Stimulated activated CD8-positive, alpha-beta memory T cell treated with anti-CD3 and anti-CD28 coated beads, Interleukin-4, amount 100 ng/mL, for 4 hours (primary cell): ENCODE measurements at places on chromosomes 5 and 9.

DNA sequence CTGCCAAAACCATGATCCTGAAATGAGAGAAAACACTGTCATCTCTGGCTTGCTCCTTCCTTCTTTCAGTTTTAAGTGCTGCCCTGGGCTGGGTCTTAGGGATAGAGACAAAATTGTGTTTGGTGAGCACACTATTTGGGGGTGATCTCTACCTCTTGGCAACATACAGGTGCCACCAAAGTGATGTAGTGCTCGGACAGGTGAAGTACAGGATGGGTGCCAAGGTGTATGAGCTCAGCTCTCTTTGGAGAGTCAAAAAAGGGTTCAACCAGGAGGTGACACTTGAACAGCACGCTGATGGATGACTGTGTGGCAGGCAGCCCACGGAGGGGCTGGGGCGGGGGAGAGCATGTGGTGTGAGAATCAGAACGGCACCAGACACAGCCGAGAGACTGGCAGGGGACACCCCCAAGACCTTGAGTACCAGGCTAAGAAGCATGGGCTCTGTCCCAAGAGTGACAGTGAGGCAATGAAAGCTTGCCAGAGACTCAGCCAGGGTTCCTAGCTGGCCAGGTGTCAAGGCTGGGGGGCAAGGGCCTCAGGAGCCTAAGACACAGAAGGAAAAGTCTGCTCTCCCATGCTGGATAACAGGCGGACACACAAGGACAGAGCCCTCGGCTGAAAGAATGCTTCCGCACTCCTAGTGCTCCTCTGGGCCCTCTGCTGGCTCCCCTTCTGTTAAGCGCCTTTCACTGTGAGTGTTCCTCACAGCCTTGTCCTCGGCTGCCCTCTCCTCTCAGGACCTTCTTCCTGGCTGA, 2.5 kb downstream of the NHP2 start:
- no peak for DNase-seq

- no peak for DNase-seq
These were observed 122.5 kb downstream of the RFX3 start for GRCh38 chr9:3403315-3403714.

DNA sequence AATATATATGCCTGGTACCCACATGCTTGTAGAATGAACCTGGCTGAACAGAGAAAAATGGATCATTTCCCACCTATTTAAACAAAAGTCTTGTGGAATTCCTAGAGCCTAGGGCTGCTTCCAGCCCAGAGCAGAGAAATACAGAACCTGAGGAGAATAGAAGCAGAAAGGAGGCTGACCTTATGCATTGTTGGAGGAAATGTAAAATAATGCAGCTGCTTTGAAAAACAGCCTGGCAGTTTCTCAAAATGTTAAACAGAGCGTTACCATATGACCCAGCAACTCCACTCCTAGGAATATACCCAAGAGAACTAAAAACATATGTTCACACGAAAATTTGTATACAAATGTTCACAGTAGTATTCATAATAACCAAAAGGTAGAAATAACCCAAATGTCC, 15.1 kb downstream of the MAPKAP1 start:
- DNase-seq, result no peak

DNA sequence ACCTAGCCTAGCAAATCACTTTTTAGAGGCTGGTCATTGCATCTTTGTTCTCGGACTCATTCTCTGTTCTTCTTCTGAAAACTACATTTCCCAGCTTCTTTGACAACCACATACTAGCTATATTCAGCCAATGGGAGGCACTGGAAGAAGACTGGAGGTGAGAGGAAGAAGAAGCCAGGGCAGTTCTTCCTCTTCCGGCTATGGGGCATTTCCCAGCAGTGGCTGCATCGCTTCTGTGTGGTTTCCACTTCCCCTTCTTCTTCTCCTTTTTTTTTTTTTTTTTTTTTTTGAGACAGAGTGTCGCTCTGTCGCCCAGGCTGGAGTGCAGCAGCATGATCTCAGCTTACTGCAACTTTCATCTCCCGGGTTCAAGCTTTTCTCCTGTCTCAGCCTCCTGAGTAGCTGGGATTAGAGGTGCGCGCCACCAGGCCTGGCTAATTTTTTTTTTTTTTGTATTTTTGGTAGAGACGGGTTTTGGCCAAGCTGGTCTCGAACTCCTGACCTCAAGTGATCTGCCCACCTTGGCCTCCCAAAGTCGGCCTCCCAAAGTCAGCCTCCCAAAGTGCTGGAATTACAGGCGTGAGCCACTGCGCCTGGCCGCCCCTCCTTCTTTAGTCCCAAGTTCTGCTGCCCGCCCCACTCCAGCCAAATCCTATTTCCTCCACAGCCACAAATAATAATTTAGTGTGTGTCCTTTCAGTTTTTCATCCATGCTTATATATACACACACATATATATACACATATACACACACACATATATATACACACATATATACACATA, 6.9 kb upstream of the UBAP1 start:
- DNase-seq, result no peak
